ENCODE measurements at places on chromosomes 1 and 21.

- DNase-seq = peak; percentile 5
Measured at GRCh38 chr1:16026723-16027484, 5.1 kb downstream of the CLCNKA start.

GRCh38 chr1:60277269-60277668 lies 203.7 kb upstream of the C1orf87 start:
- no peak for DNase-seq

DNA sequence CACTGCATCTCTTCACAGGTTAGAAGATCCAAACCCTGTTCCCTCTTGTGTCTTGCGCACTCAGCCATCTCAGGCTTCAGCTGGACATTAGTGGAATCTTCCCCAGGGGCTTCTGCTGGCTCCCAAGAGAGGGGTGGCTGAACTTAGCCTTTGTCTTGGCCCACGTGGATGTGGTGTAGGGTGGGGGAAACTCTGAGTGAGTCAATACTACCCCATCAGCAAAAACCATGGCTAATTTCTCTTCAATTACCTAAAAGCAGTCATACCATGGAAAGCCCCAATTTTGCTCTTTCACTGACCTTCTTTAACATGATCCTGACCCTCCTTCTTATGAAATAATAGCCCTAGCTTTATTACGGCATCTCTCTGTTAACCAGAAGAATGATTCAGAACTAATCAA lies 72.5 kb upstream of the RAB3GAP2 start:
- DNase-seq = no peak

GRCh38 chr1:42822800-42823392 lies 5.7 kb upstream of the SVBP start:
- DNase-seq = no peak

- DNase-seq = no peak
Measured at GRCh38 chr1:42815941-42816584, 859 bp upstream of the ERMAP start.

DNA sequence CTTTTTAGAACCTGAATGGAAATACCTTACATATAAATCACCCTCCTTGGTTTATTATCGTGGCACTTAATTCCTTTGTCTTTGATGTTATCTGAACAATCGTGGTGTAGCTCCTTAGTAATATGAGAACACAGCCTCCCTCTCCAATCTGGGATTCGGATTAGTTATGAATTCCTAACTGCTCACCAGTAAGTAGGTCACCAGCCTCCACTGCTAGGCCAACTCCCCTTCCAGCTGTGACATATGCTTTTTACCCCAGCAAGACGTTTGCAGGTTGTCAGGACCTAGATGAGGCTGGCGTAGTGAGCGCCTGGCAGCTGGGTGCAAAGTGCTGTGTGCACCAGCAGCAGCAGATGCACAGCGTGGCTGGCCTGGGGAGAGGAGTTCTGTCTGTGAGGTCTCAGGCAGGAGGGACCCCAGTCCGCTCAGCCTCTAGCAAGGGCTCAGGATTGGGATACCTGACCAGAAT lies 38.2 kb downstream of the NTPCR start:
- DNase-seq = no peak

DNA sequence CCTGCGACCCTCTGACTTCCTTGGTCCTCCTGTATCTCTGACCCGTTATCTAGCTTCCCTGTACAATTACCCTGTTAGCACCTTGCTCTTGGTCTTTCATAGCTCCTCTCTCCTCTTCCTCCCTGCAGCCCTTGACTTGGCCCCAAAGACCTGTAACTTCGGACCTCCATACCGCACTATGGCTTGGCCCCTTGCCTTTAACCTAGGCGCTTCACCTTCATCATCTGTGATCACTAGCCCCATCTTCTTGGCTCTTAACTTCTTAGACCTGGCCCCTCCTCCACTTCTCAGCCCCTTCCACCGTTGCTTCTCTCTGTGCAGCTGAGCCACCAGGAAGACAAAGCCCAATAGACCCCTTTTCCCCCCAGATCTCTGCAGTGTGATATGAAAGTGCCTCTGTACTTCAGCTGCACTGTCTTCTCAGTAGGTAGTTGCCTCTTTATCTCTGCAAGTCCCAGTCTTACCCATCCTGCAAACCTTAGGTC lies 740 bp downstream of the ZNF691 start:
- DNase-seq = no peak

- no peak for DNase-seq
Measured at GRCh38 chr21:46061063-46061462, 36.8 kb upstream of the COL6A2 start.

DNA sequence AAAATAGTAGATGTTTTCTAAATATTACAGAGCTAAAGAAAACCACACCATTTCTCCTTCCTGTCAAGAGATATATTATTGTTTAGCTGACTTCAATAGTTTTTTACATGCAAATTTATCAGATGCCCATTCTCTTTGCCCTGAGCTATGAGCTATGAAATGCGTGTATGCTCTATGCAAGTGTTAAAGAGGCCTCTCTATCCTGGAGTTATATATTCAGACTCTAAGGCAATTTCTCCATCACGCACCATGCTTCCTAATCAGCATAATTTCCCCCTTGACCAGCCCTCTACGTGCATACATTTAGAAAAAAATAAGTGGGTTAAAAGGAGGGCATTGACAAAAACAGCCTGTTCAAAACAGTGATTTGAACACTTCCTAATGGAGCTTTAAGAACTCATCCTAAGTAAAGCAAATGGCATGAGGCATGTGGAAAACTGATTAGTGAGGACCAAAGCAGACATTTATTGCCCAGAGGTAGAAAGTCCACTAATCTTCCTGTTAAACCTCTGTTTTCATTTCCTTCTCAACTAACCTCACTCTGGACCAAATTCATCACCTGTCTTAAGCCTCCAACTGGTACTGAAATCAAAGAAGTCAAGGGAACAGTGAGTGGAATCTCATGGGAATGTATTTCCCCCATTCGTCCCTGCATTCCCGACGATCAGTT lies 565.8 kb upstream of the PKN2 start:
- DNase-seq = no peak

GRCh38 chr1:119565131-119565772 lies 58.2 kb downstream of the HSD3B1 start:
- no peak for DNase-seq

- no peak for DNase-seq
Measured at GRCh38 chr1:214280386-214281020, 456 bp upstream of the SMYD2 start.

DNA sequence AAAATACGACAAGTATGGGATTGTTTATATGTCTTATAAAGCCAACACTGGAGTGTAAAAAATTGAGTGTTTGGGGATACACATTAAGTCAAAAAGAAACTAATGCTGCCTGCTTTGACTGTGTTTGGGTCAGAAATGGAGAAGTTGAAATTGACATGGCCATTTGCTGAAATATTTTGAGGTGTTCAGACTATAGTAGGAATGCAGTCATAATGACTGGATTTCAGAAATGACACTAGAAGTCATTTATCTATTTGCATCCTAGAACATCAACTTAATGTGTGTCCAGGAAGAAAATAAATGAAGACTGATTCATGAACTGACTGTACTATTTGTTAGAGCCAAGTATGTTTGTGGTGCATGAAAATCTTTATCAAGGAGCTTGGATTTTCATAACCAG lies 28.4 kb downstream of the RASAL2 start:
- no peak for DNase-seq

DNA sequence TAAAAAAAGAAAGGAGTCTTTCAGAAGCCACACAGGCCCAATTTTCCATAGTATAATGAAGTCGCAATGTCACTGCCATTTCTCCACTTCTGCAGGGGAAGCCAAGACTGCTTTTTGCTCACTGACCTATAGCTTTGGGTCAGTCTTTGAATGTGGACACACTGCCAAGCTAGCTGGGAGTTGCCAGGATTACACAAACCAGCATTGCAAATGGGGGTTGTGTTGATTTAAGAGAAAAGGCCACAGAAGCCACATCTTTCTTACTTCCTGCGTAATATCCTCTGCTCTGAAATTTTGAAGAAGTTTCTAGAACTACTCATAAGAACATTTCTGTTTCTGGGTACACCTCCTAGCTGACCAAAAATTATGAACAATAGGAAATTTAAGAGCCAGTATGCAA lies 45.8 kb upstream of the SAMSN1 start:
- DNase-seq = peak; percentile 39

- DNase-seq = no peak
Measured at GRCh38 chr1:5490635-5491034, 501.6 kb downstream of the NPHP4 start.

DNA sequence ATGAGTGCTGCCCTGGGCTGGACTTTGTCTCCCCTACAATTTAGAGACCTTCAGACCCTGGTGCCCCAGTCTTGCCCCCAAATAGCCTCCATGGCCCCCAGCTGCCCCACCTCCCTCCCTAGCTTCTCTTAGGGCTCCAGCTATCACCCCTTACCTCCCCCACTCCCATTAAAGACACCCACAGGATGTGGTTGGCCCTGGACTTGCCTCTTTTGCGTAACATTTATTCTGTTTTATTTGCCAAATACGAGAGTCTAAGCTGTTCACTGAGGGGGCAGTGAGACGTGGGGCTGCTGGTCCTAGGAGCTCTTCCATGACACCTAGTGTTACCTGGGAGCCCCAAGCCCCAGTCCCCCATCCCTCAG lies 4.5 kb downstream of the ZC3H12A start:
- DNase-seq = peak; percentile 72

DNA sequence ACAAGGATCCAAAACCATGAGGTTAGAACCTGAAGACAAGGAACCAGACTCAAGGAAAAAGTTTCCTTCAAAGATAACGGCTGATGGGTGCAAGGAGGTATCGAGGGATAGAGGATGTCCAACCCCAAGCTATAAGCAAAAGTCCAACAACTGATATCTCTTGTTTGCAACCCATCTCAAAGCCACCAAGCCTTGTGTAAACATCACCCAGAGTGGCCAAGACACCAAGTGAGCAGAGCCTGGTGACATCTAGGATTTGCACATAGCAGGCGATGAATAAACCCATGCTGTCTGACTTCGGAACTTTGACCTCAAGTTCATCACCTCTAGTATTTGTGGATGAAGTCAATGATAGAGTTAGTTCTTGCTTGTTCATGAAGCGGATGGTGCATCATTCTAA lies 180.7 kb downstream of the ETS2 start:
- no peak for DNase-seq

- no peak for DNase-seq
Measured at GRCh38 chr21:36510911-36511310, 31.0 kb upstream of the CLDN14 start.

DNA sequence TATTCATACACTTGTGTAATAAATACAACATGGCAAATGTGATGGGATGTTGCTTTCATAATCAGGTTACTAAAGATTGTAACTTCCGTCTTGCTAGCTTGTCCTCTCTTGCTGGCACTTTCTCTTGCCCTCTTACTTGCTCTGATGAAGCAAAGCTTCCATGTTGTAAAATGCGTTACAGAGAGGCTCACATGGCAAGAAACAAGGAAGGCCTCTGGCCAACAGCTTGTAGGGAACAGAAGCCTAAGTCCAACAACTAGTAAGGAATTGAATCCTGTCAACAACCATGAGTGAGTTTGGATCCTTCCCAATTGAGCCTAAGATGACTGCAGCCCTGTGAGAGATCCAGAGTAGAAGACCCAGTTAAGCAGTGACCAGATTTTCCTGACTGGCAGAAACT lies 15.4 kb downstream of the TMED5 start:
- DNase-seq = no peak

- DNase-seq = no peak
Measured at GRCh38 chr1:219281831-219282230, 108.2 kb downstream of the LYPLAL1 start.

DNA sequence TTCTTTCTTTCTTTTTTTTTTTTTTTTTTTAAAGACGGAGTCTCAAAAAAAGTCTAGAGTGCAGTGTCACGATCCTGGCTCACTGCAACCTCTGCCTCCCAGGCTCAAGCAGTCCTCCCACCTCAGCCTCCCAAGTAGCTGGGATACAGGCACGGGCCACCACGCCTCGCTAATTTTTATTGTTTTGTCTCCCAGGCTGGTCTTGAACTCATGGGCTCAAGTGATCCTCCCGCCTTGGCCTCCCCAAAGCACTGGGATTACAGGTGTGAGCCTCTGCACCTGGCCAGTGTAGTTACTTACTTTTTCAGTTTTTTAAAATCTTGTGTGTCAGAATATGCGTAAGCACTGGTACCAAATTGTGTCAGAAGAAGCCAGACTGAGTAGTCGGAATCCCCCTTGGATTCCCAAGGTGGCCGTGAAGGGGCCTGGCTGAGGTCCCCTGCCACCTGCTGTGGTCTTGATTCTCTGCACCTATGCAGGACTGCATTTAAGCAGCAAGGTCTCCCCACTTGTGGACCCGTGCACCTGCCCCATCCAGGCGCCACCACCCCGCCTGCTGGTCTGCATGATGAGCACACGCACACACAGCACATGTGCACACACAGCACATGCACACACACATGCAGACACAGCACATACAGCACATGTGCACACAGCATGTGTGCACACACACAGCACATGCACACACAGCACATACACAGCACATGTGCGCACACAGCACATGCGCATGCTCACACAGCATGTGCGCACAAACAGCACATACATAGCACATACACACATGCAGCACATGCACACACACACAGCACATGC lies 47.5 kb downstream of the PCNT start:
- no peak for DNase-seq

DNA sequence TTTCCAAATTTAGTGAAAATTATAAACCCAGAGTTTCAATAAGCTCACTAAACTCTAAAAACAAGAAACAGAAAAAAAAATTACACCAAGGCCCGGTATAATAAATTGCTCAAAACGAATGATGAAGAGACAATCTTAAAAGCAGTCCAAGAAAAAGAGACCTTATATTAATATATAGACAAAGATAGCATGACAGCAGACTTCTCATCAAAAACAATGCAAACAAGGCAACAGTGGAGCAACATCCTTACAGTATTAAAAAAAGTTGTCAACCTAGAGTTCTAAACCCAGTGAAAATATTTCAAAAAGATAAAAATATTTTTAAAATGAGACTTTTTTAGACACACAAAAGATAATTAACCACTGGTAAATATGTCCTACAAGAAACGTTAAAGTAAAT lies 46.7 kb downstream of the KIFAP3 start:
- no peak for DNase-seq

DNA sequence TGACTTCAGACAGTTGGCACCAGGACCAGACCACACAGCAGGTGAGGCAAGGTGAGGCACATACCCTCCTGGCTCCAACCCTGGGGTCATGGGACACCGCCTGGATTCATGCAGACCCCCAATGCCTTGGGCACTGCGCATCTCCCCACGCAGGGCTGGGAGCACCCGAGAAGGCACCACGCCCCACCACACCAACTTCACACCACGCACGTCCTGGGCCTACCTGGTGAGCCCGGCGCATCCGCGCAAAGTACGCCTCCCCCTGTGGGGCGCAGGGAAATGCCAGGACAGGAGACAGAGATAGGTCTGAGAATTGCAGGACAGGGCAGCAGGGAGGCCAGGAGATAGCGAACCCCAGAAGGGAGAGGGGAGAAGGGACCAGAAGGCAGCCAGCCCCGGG lies 58.5 kb downstream of the LDLRAD2 start:
- no peak for DNase-seq

DNA sequence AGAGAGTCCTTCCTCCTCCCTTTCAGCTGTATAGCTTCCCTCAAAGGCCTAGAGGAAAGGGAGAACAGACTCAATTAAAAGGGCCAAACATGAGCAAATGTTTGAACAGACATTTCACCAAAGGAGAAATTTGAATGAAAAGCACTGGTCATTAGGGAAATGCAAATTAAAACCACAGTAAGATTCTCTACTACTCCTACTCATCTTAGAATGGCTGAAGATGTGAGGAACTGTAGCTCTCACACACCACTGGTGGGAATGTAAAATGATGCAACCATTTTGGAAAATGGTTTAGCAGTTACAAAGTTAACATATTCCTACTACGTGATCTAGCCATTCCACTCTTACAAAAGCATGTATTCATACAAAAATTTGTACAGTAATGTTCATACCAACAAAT lies 253.0 kb upstream of the HOOK1 start:
- DNase-seq = no peak
